ENCODE measurements at places on chromosomes 5 and 9.

DNA sequence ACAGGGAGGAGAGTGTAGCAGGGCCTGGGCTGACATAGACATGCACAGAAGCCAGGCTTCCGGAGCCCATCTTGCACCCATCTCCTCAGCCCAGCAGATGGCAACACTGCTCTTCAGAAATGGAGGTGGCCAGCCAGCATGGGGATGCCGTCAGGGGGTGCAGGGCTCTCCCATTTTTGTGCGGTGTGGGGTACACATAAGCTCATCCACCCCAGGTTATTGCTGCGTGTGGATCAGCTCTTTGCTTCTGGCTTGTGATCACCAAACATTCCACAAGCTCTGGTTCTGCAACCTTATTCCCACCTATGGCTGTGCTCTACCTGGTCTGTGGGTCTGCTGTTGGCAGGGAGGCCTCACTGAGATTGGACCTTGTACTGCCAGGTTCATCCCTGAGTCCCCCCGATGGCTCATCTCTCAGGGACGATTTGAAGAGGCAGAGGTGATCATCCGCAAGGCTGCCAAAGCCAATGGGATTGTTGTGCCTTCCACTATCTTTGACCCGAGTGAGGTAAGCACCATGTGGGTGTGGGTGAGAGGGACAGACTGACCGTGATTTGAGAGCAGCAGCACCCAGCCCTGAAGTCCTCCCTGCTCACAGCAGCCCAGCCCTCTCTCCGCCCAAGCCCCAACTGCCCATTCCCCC lies 17.3 kb downstream of the SLC22A5 start:
- no peak for DNase-seq

DNA sequence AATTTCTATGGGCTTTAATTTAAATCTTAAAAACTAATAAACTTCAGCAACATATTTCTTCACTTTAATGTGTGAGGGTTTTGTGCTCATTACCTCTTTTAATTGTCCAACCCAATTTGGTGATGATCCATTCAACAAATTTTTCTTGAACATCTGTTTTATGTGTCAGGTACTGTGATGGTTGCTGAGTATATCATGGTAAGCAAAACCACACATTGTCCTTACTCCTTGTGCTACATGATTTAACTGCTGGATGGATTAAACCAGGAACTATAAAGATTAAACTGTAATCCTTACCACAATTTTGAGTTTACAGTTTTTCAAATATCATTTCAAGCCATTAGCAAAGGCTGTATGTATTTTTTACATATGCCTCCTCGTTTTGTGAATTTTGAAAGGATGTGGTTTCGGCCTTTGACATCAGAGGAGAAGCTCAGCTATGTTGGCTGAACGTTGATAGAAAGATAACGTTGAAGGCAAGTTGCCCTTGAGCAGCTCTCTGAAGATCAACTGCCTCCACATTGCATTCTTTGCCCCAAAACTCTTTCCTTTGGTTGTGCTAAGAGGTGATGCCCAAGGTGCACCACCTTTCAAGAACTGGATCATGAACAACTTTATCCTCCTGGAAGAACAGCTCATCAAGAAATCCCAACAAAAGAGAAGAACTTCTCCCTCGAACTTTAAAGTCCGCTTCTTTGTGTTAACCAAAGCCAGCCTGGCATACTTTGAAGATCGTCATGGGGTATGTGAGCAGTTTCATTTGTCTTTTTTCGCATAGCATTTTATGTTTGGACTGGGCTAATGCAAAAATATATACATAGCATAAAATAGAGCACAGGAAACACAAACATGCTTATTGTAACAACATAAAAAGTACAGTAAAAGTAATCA lies at the start of gene ITK:
ITK (plus strand) TSS at position 467 of the 891 bp plus-strand sequence; CDS start at position 605, 138 bp downstream.
- DNase-seq, result no peak

GRCh38 chr5:51208296-51208695 lies 175.0 kb upstream of the ISL1 start:
- DNase-seq, result no peak

DNA sequence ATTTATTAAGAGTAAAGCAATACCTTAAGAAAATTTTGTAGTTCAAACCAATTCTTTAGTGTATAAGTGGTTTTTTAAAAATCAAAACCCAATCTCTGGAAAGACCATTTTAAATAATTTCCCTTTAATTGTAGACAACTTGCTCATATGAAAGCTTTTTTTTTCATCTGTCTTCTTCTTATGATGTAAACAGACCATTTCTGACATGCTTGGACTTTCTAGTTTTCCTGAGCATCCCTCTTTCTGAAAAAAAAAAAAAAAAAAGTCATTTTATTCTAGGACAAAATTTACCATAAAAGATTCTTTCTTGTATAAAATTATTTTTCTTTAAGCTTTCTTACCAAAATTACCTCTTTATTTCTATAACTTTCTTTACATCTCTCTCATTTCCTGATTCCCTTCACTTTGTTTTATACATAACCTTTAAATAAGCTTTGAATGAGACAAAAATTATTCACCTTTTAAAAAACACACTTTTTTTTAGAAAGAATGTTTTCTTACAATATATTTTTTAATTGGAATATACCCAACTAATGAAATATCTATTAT lies 67.5 kb downstream of the COL15A1 start:
- no peak for DNase-seq

GRCh38 chr9:38406476-38407186 lies 14.1 kb downstream of the ALDH1B1 start:
- no peak for DNase-seq

- DNase-seq, result peak; percentile 22
Observed at GRCh38 chr9:106697750-106698502, 165.0 kb upstream of the ZNF462 start.

DNA sequence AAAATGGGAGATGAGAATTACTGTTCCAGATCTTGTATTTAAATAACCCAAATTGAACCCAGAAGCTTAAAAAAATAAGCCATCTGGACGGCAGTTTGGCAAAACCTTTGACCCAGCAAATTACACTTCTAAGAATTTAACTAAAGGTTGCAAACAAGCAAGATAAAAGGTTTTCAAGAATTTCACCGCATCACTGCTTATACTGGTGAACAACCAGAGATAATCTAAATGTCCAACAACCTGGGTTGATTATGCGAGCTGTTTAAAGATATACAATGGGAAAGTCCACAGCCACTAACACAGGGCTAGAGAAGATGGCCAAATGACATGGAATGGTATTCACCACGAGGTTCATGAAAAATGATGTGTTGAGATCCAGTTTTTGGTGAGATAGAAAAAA lies 149.3 kb downstream of the GNAQ start:
- no peak for DNase-seq

DNA sequence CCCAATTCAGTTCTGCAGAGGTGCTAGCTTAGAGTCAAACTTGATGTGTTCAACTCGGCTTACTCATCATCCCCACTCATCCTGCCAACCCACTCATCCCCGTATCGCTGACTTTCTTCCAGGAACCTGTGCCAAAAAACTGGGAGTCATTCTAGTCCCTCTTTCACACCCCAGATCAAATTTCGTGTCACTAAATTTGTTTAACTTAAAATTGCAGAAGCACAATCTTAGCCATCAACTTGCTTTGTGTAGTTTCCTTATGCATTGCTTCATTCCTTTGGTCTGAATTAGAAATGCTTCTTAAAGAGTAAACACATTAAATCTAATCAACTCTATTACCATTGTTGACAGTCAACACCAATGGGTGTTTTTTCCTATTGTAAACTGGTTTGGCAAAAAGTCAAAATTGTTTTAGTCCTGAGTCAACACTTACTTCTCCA lies 162.4 kb downstream of the TTC39B start:
- no peak for DNase-seq

GRCh38 chr5:14920121-14920520 lies 48.5 kb upstream of the ANKH start:
- DNase-seq, result no peak

All from NCI-H187 treated with DMSO at 0.1 percent for 48 hours (cell line).